ENCODE measurements at places on chromosomes 16 and 17. TPM values are rescaled to one million over a fixed set of nuclear protein-coding genes. Genes with fewer than 3 reads are reported as not detected.

The GNAO1 gene
- total RNA-seq = 75.7 TPM

The TMEM114 gene
- 0.79 TPM for total RNA-seq

The KRT36 gene
- not detected for total RNA-seq

The KRT33A gene
- not detected for total RNA-seq

The ITGAX gene
- total RNA-seq = 2.8 TPM

The FOXL1 gene
- 3.9 TPM for total RNA-seq

The CCDC154 gene
- total RNA-seq = 0.59 TPM

The ANKFN1 gene
- total RNA-seq = 9.6 TPM

The SBK1 gene
- total RNA-seq = 7.7 TPM

The TEKT5 gene
- 0.28 TPM for total RNA-seq

The SLC13A2 gene
- total RNA-seq = not detected

The ANKFY1 gene
- total RNA-seq = 57.6 TPM

The DRC3 gene
- total RNA-seq = 19.9 TPM

The PGAP3 gene
- total RNA-seq = 9.7 TPM

The ZNF423 gene
- 28.3 TPM for total RNA-seq

The CCL11 gene
- not detected for total RNA-seq

The LGALS9 gene
- total RNA-seq = 17.4 TPM

The CWC25 gene
- total RNA-seq = 15.2 TPM

The GGT6 gene
- total RNA-seq = not detected

The NGFR gene
- 40.7 TPM for total RNA-seq

The SLC52A1 gene
- not detected for total RNA-seq

All from spinal cord (tissue), 10 donors.